ENCODE measurements at places on chromosomes 11 and 22.

DNA sequence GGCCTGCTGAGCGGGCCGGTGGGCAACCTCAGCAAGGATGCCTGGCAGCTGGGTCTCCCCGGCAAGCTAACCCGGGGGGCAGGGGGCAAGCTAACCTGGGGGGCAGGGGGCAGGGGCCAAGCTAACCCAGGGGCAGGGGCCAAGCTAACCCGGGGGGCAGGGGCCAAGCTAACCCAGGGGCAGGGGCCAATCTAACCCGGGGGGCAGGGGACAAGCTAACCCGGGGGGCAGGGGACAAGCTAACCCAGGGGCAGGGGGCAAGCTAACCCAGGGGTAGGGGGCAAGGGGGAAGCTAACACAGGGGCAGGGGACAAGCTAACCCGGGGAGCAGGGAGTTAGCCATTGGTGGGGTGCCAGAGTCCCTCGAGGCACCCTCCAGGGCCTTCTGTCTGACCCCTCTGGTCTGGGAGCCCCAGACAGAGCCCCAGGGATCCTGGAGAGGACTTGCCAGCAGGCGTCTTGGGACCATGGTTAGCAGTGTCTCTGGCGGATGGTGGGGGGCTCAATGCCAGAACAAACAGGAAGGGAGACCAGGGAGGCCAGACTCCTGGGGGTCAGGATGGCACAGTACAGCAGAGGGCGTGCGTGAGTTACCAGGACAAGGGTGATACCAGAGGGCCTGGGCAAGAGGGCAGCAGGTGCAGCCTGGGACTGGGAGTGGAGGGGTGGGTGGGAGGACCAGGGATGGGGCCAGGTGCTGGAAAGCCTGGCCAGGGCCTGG, 16.1 kb downstream of the IGF2 start:
- peak; percentile 38 for DNase-seq

- DNase-seq, result no peak
Measured at GRCh38 chr11:101931692-101932091, 15.4 kb upstream of the ANGPTL5 start.

DNA sequence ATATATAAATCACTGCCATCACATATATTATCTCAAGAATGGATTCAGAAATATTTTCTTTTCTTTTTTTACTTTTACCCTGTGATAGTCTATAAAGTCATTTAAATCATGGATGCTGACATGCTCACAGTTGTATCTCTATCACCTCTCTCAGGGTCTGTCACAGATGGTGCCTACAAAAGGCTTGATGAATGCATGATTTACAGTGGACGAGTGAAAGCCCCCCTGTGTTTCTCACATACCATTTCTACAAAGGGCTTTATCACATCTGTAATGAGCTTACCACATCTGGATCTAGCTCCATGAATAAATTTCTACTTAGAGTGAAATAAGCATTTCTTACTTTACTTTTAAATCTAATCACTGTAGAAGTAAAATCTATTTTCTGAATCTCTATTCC, 121.4 kb upstream of the CARD18 start:
- no peak for DNase-seq

DNA sequence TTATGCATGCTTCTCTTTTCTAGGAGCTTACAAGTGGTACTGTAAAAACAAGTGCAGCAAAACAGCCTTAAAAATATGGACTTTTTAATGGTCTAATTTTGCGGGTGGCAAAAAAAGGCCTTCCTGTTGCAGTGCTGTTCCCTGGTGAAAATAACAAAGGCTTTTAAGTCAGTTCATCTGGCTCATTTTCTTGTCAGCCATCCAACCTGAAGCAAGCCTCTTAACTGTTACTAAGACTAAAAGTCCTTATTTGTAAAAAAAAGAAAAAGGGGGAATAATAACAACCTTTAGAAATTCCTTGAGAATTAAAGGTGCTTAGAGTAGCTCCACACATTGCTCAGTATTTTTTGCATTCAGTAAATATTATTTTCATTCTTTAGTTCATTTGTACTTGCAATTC, 200.5 kb upstream of the CHORDC1 start:
- DNase-seq, result peak; percentile 10

- peak; percentile 40 for DNase-seq
Measured at GRCh38 chr11:46564459-46564858, 29.4 kb downstream of the AMBRA1 start.

DNA sequence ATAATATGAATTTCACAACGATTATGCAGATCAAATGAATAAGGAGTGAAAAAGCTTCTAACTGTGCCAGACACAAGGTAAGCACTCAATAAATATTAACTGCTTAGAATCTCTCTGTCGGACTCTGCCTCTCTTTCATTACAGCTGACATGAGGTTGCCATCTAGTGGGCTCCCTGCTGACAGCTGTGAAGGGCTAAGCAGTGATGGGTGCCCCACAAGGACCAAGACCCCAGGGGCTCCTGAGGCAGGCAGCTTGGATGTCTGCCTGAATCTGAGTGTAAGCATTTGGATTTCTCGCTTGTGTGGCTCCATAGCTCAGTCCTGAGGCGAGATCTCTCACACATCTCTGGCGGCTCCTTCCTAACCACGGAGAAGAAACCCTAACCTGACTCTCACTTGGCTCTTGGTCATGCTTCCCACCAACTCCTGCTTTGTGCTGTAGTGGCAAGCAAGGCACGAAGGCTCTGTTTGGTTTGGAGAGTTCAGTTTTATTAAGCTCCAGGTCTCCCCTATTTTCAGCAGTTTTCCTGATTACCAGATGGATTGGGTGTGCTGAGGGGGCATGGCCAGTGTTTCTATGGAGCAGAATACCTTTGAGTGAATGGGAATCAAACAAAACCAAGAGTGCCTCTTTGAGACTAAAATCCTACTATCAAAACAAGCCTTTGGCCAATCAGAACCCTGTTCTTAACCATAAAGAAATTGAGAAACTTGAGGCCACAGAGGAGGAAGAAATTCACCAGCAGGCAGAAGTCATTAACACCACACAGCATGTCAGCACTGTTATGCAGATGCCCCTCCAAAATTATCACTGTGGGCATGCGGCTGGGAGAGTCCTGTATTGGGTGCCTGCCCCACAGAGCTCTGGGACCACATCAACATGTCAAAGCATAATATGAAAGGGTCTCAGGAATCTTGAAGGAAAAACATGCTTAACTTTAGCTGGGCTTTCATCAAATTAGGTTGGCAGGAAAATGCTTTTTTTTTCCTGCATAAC, 152.8 kb upstream of the NTM start:
- DNase-seq, result no peak

DNA sequence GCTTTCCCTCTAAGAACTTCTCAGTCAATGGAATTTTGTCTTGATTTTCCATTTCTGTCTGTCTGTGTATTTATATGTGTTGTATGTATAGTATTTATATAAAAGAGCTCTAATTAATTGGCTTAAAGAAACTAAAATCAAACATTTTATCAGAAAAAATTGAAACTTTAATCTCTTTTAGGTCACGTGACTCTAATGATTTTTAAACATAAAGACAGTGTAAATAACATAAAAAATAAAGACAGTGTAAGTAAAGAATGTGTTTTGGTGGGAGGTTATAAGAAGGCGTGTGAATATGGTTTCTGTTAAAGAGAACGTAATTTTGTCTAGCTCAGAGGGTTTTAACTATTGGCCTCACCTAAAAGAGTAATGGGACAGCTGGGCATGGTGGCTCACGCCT, 2.4 kb downstream of the JAML start:
- no peak for DNase-seq

GRCh38 chr11:112961146-112961668, at the start of gene NCAM1:
Gene NCAM1, plus strand, starts transcription at chr11:112961420.
- peak; percentile 34 for DNase-seq

- no peak for DNase-seq
Measured at GRCh38 chr11:12075822-12076821, 34.3 kb upstream of the MICAL2 start.

DNA sequence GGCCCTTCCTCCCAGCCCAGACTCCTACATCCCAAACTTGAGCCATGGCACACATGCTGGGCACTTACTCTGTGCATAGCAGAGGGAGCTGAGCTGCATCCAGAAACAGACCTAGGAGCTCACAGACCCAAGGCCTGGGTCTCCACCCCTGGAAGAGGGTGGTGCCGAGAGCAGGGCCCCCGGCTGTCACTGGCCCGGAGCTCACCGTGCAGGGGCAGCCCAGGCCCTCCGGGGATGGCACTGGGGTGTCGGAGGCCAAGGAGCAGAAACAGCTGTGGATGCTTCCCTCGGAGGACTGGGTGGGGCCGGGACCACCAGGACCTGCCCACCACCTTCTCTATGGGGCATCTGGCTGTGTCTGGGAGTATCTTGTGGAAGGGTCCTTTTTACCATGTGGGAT, 4.3 kb upstream of the APOBEC3A start:
- DNase-seq, result no peak

- no peak for DNase-seq
Measured at GRCh38 chr22:27164781-27165503, 507.6 kb downstream of the MIAT start.

GRCh38 chr11:75024068-75024449, 35.3 kb downstream of the NEU3 start:
- DNase-seq, result no peak

- DNase-seq, result no peak
Measured at GRCh38 chr11:33719587-33719986, 16.6 kb downstream of the CD59 start.

All from endothelial cell of umbilical vein (primary cell).